ENCODE measurements at places on chromosomes 3 and 15. TPM values are rescaled to one million over a fixed set of nuclear protein-coding genes. Genes with fewer than 3 reads are reported as not detected.

DNA sequence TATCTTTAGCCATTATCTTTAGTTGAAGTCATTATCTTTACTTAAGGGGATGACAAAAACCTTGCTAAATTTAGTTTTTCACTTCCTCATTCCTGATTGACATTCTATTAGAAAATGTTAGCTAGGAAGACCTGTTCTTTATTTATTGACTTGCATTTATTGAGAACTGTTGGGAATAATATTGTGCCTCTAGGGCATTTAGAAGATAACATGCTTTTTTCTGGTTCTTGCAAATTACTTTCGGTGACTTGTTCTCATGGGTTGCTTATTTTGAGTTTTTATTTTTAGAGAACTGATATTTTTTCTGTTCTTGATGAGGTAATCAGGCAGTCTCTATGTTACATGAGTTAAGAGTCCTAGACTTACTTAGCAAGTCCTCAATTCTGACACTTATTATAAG, 48.3 kb upstream of the CTDSPL start:
- DNase-seq: no peak

DNA sequence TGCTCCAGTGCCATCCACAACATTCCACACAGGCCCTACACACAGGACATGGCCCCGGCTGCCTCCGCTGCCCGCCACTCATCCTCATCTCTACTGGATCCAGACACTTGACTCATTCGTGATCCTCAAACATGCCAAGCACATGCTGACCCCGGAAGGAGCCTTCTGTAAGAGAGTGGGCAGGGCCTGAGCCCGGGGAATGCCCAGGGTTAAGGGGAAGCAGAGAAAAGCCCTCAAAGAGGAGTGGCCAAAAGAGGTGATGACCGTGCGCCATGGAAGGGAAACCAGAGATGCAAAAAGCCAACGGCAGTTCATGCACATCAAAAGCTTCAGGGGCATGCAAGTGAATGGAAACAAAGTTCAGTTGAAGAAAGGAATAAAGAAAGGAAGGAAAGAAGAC, 46.1 kb downstream of the RFTN1 start:
- no peak for DNase-seq

DNA sequence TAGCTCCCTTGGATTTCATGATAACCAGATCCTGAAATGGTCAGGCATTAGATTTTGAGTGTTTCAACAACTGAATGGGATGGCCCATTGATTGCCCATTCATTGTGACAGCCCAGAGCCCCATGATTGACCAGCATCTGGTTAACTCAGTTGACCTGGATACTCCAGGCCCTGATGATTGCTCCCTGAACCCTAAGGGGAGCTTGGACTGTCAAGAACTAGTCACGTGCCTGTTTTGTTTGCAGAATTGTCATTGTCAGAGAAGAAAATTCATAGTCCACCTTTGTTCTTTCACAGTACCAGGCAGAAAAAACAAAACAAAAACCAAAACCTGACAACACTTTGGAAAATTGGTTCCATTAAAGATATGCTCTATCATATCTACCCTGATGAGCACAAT, 241.3 kb upstream of the ONECUT1 start:
- DNase-seq: no peak

DNA sequence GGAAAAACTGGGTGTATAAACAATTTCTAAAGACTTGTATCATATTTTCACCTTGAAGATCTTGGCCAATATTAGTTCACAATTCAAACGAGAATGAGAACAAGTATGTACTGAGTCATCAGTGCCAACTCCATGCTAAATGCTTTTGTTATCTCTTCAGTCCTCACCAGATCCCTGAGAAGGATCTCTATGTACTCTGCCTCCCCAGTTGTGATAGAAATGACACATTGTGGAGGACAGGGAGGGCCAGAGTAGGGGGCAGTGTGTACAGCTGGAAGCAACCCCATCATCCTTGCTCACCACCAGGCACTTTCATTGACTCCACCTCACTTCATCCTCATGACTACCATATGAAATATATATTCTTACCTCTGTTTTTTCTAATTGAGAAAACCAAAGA, 353.7 kb upstream of the SOX2 start:
- DNase-seq: no peak

DNA sequence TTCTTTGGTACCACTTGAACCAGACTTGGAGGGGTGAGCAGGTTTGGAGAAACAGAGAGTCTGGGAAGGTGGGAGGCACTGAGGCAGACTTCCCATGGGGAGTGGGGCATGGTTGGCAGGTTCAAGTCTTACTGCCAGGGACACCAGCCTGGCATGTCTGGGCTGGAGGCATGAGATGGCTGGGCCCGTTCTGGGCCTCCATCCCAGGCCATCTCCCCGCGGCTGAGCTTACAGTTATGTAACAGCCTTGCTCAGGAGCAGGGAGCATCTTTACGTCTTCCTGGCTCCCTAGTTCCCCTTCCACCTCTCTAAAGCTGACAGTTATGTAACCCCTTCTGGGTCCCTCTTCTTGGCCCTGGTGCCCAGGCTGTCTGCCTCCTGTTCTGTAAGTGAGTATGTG, 12.4 kb downstream of the VIPR1 start:
- no peak for DNase-seq

Gene CLDN18
- 140 TPM for polyA plus RNA-seq
